Stimulated activated CD8-positive, alpha-beta memory T cell treated with anti-CD3 and anti-CD28 coated beads, Interleukin-12 subunit alpha, Interleukin-12 subunit beta, amount 100 ng/mL, for 1 hour (primary cell): ENCODE measurements at places on chromosomes 16 and 17.

GRCh38 chr16:56275801-56276200 is 84.5 kb downstream of the GNAO1 start:
- DNase-seq, result no peak

- no peak for DNase-seq
These were observed 3.5 kb upstream of the KATNB1 start for GRCh38 chr16:57732037-57732436.

- DNase-seq, result no peak
These were observed 14.5 kb downstream of the ARHGAP17 start for GRCh38 chr16:25000683-25001082.

DNA sequence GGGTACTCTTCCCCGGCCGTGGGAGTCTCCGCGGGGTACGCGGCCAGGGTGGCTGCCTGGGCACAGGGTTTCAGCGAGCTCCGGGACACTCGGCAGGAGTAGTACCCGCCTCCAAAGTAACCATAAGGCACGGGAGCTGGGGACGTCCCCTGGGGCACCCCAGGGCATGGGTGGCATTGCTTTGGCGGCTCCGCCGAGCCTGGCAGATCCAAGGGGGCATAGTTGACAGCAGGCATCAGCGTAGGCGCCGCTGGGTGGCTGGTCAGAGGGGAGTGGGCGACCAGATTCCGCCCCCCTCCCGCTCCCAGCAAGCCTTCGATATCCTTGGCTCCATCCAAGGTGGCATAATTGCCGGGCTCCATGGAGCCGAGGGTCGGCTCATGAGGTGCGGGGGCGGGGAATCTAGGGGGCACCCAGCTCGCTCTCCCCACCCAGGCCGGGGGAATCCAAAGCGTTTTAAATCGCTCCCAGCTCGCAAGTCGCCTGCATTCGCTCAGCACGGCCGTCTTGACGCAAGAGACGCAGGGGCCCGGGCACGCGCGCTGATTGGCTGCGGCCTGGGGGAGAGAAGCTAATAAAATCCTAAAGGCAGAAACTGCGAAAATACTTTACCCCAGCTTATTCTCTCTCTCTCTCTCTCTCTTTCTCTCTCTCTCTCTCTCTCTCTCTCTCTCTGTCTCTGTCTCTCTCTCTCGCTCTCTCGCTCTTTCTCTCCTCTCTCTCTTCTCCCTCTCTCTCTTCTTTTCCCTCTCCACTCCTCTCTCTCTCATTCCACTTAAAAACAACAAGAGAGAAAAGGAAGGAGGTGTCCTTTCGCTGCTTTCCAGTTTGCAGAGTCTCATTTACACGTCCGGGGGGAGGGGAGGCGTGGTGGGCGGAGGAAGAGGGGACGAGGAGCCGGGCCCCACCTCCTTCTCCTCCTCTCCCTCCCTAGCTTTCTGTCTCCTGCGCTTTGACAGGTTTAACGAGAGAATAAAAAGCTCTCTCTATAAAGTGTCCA is at the start of gene HOXB13:
TSS of gene HOXB13 (minus strand) at position 519 of the 1,000 bp plus-strand sequence. CDS start at position 362, 157 bp downstream.
- DNase-seq, result no peak

GRCh38 chr17:67421869-67422273 is 44.8 kb downstream of the PITPNC1 start:
- peak; percentile 32 for DNase-seq

DNA sequence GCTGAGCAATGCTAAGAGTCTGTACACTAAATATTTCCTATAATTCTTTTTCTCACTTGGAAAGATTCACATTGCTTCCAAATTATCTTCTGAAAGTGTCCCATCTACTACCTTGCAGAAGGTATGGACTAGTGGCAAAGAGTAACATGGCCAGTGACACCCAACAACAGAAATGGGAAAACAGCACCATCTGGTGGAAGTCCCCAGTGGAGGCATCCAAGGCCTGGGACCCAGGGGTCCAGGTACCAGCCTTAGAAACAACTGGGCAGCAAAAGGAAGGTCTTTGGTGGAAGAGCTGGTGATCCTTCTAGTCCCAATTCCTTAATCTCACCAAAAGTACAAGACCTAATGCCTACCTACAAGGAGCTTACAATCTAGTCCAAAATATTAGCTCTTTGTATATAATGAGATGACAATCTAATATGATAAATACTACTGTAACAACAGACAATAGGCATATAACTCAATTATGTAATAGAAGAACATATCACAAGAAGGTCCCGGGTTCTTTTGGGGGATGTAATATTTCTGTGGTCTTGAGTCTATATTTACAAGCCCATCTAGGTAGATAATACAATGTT is 55.3 kb downstream of the SKAP1 start:
- no peak for DNase-seq

GRCh38 chr17:76384222-76384986 is at the start of gene SPHK1:
Gene SPHK1, plus strand, starts transcription at chr17:76384609. Its CDS starts 1,036 bp downstream, at chr17:76385645.
- DNase-seq, result peak; percentile 38

DNA sequence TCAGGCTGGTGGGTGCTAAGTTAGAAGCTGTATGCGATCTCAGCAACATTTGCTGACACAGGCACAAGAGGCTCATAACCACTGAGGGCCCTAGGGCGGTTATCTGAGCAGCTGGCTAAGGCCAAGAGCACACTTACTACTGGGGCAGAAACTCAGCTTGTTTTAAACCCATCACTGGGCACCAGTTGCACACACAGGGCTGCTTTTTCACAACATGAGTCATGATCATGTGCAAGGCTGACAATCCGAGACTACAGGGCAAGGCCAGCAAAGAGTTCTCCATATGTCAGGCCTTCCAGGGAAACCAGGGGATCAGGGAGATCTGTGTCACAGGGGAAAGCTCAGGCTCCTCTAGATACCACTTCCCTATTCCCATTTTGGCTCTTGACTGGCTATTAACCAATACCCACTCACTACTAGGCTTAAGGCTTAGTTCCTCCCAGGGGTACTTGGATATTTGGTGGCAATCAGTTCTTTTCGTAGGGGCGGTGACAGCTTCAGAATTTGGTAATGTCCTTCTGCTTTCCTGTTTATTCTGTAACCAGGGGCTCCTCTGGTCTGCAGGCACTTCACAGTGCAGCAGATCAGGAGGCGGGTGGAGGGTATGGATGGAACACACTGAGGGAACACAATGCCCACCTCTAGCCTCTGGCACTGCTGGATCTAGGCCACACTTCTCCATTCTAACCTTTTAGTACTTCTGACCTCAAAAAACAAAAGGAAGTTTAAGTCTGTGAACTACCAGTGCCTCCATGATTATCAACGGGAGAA is 44.9 kb upstream of the ERN1 start:
- DNase-seq, result no peak

DNA sequence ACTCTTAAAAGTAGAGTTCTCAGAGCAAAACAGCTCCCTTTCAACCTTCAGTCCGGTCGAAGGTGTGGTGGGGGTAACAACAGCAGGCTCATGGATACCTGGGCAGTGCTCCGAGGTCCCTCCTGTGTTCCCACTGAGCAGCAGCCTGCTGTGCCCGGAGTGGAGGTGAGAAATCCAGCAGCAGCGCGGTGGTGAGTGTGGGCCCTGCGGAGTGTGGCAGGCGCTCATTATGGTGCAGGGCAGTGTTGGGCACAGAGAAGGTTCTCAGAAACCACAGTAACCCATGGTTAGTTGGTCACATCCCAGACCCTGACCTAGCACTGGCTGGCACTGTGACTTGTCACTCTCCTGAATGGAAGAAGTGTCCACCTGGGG is 5.0 kb upstream of the P4HB start:
- DNase-seq, result no peak

- DNase-seq, result no peak
These were observed 36.3 kb downstream of the MYO18A start for GRCh38 chr17:29143894-29144293.

DNA sequence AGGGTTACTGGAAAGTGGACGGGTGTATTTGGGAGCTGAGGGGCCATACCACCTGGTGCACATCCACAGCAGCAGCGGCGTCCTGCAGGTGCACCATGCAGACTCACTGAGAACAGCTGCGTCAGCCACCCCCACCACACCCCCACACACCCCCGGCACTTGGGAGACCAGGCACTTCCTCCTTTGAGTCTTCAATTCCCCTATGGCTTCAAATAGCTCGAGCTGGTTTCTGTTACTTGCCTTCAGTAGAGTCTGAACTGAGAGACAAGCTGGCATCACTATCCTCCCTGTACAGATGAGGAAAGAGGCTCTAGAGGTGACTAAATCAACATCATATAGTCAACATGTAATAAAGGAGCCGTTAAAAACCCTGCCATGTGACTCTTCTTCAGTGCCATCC is 15.4 kb downstream of the CUEDC1 start:
- DNase-seq, result no peak

DNA sequence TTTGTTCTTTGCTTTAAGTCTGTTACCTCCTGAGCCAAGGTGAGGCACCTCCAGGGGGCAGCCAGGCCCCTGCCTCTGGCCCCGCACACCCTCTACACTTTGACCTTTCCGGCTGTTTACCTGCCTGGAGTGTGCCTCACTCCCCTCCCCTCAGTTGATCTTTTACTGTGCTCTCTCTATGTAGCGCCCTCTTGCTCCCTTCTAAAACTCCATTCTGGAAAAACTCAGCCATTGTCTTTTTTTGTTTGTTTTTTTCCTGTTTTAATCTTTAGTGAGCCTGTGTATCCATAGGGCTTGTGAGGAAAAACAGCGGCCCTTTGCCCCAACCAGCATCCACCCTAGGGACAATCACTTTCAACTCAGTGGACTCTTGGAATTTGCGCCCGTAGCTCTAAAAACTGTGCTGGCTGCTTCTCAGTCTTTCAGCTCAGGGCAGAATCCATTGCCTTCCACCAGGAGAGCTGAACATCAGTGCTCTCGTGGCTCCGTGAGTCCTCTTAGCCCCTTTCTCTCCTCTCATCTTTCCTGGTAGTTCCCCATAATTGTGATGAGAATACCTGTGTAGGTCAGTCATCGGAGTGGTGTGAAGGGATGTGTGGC is 4.3 kb downstream of the AMDHD2 start:
- no peak for DNase-seq

DNA sequence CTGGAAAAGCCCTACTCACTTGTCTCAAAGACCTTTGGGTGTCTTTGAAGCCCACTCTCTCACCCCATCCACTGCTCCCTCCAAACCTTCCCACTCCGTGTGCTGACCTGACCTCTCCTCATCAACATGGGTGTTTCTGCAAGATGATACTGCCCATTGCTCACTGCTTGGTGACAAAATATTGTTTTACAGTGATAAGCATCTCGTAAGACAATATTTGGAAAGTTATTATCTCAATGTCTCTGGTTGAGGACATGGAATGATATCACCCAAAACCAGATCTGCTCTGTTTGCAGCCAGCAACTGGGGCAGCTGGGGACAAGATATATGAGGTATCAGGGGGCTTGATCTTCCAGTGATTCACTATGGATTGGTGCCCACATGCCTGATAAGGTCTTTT is 195.8 kb downstream of the SALL1 start:
- no peak for DNase-seq

- peak; percentile 61 for DNase-seq
These were observed 23.9 kb downstream of the ZNF778 start for GRCh38 chr16:89241187-89242007.

- DNase-seq, result no peak
These were observed 10.7 kb downstream of the GALNS start for GRCh38 chr16:88846088-88846487.

DNA sequence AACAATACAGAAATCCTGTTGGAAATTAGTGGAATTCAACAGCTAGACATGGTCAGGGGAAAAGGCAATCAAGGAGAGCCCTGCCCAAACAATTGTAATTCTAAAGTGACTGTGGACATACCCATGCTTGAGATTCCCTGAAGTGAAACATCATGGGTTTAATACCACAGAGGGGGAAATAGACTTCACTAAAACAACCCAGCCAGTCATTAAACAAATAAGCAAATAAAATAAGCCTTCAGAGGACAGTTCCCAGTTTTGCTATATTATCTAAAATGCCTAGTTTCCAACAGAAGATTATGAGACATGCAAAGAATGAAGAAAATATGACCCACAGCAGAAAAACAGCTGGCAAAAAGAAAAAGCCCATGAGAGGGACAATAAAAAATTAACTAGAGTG is 376.3 kb downstream of the CDH8 start:
- DNase-seq, result no peak

GRCh38 chr17:61132524-61132923 is 267.1 kb upstream of the TBX2 start:
- no peak for DNase-seq

DNA sequence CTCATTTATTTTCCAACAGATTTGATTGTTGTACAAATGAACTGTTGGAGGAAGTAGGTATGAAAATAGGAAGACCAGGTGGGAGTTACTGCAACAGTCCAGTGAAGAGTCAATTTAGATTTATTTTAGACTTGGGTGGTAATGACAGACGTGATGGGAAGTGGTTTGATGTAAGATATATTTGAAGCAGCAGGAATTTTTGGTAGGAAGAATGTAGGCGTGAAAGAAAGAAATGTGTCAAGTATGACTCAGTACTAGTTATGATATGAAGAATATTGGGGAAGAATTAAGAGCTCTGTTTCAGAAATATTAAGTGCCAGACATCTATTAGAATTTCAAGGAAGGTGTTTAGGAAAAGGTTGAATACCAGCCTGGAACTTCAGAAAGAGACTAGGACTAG is 247.9 kb upstream of the AXIN2 start:
- no peak for DNase-seq

DNA sequence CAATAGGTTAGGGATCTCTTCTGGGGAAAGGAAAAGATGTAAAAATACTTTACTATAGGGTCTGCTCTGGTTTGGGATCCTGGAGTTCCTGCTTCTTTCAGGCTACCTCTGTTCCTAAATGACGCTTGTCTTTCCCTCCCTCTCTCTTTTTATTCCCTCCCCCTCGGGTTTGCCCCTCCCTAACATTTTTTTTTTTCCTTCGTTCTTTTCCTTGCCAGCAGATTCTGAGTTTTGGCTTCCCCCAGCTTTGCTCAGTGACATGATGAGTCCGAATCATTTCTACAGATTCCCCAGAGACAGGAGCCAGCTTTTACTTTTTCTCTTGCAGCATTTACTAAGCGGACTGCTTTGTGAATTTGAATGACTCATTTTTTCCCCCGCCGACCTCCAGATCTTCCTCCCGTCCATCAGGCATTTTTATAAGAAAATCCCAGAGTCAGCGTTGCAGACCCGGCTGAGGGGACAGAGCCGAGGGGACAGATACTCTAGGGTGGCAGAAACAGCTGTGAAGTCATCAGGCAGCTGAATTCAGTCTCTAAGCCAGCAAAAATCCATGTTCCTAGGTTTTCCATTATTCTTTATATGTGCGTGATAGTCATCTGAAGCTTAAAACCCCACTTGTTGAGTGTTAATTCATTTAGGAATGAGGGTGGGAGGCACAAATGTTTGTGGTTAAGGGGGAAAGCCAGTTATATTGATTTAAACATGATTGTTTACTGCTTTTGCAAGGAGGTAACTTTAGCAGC is at the start of gene TMEM100:
TSS of gene TMEM100 (minus strand) at position 123 of the 746 bp plus-strand sequence. CDS start 1,794 bp downstream, outside the sequence.
- DNase-seq, result no peak

DNA sequence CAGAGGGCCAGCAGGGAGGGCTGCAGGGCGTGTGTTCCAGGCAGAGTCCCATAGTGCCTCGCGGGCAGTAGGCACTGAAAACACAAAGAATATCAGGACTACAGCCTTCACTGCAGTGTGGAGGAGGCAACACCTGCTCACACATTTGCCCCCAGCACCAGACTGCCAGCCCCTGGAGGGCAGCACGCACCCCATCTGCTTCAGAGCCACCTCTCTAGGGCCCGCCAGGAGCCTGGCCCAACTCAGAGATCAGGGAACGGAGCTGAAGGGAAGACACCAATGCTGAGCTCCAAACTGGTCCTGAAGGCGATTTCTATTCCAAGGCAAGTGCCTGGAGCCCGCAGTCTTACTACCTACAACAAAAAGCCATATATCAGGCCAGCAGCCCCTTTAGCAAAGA is 130.3 kb downstream of the ZNF423 start:
- DNase-seq, result no peak

- no peak for DNase-seq
These were observed 14.5 kb downstream of the C17orf100 start for GRCh38 chr17:6666077-6666521.
